ENCODE measurements at places on chromosomes 5 and 9.

GRCh38 chr5:65151614-65152013 is 330.1 kb downstream of the ADAMTS6 start:
- DNase-seq, result no peak

DNA sequence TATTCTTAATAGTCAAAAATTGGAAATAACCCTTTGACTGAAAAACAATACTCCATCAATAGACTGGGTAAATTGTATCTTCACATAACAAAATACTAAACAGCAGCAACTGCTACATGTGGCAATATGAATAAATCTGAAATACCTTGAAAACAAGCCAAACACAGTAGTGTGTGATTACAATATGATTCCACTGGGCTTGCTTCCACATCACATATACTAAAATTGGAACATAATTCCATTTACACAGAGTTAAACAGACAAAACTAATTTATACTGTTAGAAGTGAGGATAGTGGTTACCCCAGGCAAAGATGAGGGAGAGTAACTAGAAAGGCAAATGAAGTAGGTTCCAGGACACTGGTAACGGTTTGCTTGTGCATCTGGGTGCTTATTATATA is 20.4 kb downstream of the FNIP1 start:
- DNase-seq, result no peak

DNA sequence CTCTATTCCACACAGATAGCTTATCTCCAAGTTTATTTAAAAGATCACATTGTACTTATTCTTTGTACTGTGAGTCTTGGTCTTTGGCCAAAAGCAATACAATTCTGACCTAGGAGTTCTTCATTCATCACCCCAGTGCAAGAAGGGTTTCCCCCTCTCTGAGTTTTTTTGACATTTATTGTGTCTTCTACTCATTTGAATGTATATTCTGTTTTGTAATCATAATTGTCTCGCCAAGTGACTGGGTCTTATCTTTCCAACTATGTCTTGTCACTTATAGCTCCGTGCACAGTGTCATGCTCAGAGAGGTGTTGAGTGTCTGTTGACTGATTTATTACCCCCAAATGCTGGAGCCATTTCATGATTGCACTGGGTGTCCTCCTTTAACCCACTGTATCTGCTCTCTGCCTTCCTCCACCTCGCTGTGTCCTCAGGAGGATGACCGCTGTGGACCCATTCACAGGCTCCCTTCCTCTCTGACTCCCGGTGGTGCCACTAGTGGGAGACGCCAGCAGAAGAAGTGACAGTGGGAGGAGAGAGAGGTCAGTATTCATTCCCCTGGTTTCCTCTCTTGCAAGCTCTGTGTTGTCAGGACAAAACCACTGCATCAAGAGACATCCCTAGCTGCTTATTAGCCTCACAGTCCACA is 11.2 kb upstream of the TRIO start:
- no peak for DNase-seq

DNA sequence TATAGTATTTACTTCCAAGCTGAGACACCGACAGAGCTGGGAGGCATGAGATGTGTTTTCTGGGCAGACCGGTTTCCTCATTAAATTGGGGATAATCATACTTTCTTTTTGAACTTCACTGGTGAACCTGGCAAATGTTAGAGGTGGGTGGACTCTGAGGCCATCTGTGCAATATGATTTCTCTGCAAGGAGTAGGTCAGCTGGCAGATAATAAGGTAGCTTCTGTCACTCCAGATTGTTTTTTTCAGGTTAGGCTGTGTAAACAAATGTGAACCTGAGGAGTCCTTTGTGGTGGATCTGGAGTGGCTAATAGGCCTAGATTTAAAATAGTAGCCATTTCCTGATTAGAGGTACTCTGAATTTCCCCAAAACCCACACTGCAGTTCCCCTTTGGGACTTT is 75.4 kb upstream of the S1PR3 start:
- DNase-seq, result no peak
